ENCODE measurements at places on chromosomes 6 and 20.

DNA sequence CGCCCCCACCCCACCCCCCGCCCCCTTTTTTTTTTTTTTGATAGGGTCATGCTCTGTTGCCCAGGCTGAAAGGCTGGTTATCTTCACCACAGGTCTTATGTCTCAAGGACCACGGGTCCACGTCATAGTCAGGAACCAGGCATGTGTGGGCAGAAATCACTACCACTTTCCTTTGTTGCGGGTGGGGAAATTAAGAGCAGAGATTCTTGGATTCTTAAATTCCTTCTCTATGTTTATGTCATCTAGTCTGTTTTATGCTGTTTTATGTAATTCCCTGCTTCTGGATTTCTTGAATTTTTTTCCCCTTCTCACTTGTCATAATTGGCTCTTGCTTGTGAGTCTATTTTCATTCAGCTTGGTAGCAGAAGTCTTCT, 25.8 kb upstream of the PLCG1 start:
- DNase-seq: no peak

GRCh38 chr6:41247288-41247865, 19.2 kb downstream of the TREML4 start:
- no peak for DNase-seq

DNA sequence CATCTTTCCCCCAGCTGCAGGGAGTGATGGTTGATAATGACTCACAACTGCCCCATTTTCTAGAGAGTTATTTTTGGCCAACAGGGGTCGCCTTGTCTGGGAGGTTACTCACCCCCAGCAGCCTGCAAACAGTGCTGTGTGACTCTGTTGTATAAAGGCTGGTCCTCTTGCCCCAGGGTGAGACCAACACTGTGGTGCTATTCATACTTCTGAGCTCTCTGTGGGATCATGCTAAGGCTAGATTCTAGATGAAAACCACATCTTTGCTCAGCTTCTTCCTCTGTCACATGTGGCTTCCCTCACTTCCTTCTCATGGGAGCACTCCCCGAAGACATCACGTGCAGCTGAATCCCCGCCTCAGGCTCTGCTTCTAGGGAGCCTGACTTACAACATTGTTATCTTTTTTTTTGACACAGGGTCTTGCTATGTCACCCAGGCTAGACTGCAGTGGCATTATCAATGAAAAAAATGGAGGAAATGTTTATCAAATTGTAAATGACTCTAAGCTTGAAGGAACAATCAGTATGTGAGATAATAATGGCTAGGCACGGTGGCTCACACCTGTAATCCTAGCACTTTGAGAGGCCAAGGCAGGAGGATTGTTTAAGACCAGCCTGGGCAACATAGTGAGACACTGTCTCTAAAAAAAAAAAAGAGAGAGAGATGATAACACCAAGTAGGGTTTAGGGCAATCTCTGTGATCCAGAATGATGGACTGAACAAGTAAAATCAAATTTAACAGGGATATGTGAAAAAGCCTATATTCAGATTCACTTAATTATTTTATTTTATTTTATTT, 55.7 kb upstream of the SLC23A2 start:
- DNase-seq: no peak

- DNase-seq: no peak
Measured at GRCh38 chr20:2140561-2140960, 38.9 kb downstream of the STK35 start.

DNA sequence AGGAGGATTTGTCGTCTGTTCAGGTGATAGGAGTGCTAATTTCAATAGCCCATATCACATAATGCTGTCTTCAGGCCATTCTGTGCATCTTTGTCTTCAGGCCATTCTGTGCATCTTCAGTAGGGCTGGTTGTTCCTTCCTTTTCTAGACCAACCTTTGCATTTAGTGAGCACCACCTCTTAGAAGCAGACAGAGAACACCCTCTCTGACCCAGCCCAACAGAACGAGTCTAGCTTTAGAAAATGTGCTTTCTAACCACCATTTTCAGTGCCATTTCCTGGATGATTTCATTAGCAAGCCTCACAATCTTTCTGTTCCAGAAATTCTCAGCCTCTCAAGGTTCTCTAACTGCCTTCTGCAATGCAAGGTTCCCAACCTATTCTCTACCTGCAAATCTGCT, 215.3 kb upstream of the KCNQ5 start:
- no peak for DNase-seq

DNA sequence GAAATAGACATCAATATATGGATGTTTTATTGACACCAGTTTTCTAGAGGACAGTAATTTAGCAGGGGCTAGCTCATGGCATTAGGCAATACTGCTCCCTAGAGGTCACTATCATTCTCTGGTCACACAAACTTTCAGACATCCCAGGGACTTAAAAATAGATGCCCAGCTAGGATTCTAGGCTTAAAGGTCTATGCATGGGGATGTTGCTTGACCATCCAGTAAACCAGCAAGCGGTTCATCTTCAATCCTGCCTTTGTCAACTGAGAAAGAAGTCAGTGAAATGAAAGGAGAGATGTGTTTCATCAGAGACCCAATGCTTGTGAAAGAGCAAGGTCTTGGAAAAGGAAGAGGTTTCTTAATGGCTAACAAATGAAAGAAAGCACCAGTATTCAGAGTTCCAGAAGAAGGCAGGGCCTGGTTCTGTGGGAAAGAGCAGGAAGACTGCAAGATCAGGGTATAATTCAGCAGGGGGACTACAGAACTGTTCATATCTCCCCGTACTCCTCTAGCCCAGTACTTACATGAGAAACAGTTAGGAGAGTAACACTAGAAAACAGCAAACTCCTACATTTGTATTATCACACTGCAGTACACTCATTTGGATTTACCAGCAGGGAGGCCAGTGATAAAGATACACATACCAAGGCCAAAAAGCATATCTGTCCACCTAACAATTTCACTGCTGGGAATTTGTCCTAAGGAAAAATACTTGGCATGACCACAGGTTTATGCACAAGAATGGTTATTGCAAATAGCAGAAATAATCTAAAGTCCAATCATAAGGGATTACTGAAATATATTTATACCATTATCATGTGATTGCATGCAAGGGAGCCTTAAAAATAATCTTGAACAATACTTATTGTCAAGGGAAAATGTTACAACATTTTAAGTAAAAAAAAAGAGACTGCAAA, 151.4 kb upstream of the LAMA2 start:
- peak; percentile 62 for DNase-seq

DNA sequence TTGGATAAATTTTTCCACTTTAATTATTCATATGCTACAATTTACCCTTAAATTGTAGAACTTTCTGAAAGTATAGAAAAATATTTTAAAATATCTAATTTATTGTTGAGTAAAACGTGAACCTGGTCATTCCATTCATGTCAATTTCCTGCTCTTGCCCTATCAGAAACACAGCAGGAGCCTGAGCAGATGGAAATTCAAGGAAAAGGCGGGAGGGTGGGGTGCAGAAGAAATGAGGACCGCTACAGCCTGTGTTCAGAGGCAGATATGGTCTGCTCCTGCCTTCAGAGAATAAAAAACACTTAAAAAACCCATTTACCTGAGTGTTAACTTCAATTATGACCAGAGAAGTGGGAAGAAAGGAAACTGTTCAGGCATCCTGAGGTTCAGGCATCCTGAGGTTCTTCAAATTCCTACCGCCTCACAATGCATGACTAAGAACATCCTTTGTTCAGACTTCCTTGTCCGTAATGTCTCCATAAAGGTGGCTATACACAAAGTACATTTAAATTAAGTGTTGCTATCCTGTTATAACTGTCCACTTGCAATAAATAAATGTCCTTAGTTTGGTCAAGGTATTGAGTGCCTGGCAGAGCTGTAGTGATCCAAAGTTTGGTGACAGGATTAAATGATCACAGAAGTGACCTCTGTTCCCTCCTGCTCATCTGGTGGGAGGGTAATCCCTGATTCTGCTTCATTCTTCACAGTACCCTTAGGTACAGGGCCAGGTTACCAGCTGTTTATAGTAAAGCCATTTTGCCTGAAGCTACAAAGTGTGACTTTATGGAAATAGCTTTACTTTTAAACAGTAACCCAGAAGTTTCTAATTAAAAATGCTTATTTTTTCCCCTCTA, 109.1 kb downstream of the MAN1A1 start:
- no peak for DNase-seq

DNA sequence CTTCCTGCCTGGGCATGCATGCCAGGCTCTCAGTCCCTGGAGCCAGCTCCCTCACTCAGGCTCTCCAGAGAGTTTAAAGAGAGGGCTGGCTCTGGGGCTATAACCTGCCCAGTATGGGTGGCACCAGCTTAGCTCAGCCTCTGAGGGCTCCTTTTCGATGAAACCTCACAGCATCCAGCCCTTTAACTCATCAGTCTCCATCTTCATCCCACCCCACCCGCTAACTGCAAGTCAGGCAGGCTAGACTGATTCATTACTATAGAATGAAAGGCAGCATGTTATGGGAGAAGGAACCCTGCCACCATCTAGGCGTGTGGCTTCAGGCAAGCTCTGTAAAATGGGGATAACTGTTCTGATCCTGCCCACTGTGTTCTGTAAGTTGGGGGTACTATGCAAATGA, 53.5 kb downstream of the RAB44 start:
- no peak for DNase-seq

GRCh38 chr20:37342231-37343177, 3.4 kb upstream of the SRC start:
- peak; percentile 60 for DNase-seq

- DNase-seq: no peak
Measured at GRCh38 chr6:168641446-168641845, 200.5 kb downstream of the SMOC2 start.

GRCh38 chr6:169784821-169785340, 33.5 kb downstream of the ERMARD start:
- no peak for DNase-seq

- no peak for DNase-seq
Measured at GRCh38 chr6:37758234-37758633, 60.6 kb upstream of the MDGA1 start.

DNA sequence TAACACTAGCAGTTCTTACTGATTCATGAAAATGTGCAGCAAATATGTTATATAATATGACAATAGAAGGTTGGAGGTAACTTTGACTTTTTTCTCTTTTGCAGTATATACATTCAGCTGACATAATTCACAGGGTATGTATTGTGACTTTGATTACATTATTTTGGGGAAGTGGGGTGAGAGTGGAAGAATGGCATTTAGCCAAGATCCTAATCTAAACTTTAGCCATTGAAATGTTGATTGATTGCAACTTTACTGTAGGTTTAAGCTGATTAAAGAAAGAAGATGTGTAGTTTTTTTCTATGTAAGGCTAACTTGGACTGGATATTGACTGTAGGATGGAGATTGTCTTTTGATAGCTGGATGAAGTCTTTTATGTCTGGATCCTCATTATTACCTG, 46.0 kb downstream of the MAPK14 start:
- peak; percentile 25 for DNase-seq

DNA sequence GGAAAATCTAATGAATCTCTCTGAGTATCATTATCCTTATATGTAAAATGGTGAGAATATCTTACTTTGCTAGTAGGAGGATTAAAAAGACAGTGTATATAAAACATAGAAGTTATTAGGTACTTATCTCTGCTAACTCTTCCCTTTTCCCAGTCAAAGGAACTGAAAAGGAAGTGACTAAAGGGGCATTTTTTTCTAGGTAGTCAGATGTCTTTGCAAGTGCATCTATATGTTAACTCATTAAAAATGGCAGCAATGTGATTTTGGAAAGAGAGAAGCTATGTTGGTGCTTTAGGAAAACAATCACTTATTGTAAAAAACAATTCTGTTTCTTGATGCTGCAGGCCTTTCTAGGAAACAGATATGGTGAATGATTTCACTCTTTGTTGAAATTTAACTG, 180.9 kb downstream of the SAMD5 start:
- DNase-seq: no peak

GRCh38 chr6:158332237-158332636, 20.0 kb downstream of the TULP4 start:
- DNase-seq: no peak

- no peak for DNase-seq
Measured at GRCh38 chr6:124722141-124722878, 239.9 kb upstream of the RNF217 start.

DNA sequence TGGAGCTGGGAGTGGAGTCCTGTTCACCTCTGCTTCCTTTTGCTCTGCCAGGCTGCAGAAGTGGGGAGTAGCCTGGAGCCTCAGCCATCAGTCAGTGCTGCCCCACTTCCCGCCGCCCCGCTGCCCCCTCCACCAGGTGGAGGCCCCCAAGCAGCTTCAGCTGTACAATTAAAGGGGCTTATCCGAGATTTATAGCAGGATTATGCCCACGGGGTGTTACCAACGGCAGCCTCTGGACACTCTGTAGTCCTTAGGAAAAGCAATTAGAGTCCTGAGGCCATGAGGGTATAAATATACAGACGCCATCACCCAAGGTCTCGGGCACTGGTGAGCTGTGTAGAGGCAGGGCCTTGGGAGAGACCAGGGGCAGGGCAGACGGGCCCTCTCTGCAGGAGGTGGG, 55.4 kb downstream of the GRM4 start:
- DNase-seq: no peak

GRCh38 chr6:160992980-160993314, 1.4 kb downstream of the MAP3K4 start:
- no peak for DNase-seq

- no peak for DNase-seq
Measured at GRCh38 chr6:159059885-159060506, 15.2 kb upstream of the TAGAP start.

- DNase-seq: no peak
Measured at GRCh38 chr6:117072134-117072533, 193.2 kb upstream of the VGLL2 start.

- no peak for DNase-seq
Measured at GRCh38 chr20:25000268-25000801, 7.8 kb upstream of the APMAP start.

GRCh38 chr6:36361071-36361470, 24.4 kb upstream of the BNIP5 start:
- DNase-seq: no peak

- DNase-seq: no peak
Measured at GRCh38 chr6:123899745-123900144, 96.1 kb downstream of the NKAIN2 start.

DNA sequence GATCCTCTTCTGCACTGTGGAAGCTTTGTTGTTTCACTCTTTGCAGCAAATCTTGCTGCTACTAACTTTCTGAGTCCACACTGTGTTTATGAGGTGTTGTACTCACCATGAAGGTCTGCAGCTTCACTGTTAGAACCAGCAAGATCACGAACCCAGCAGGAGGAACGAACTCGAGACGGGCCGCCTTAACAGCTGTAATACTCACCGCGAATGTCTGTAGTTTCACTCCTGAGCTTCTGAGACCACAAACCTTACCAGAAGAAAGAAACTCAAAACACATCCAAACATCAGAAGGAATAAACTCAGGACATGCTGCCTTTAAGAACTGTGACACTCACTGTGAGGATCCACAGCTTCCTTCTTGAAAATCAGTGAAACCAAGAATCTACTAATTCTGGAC, 48.1 kb upstream of the MBOAT1 start:
- DNase-seq: no peak

DNA sequence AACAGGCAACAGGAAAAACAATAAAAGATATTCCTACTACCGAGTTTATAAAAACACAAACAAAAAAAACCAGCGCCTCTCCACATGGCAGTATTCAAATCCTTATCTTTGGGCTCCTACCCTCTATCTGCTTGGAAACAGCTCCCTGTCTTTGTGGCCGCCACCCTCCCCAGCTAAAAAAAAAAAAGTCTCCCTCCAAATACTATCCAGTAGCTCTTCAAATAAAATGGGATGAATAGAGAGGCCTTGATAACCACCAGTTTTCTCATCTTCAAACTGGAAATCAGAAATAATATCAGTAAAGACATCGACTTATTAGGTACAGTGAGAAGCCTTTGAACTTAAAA, 96.2 kb downstream of the PSMG4 start:
- no peak for DNase-seq

Data from SK-N-DZ (cell line).